ENCODE measurements at places on chromosomes 3 and 15. TPM values are rescaled to one million over a fixed set of nuclear protein-coding genes. Genes with fewer than 3 reads are reported as not detected.

- no peaks in the 10 kb centered on the region for H3K36me3 ChIP-seq
- DNase-seq = no peak
- H3K4me1 ChIP-seq = no peaks in the 10 kb centered on the region
- no peak overlapping the region for H3K4me3 ChIP-seq
These were observed 702.8 kb downstream of the SI start for GRCh38 chr3:164375538-164375937.

- no peak overlapping the region for H3K27ac ChIP-seq
- no peaks in the 10 kb centered on the region for H3K27me3 ChIP-seq
- H3K36me3 ChIP-seq = no peaks in the 10 kb centered on the region
- H3K4me1 ChIP-seq = no peaks in the 10 kb centered on the region
- no peak overlapping the region for H3K4me3 ChIP-seq
These were observed 246.9 kb downstream of the PYDC2 start for GRCh38 chr3:191707817-191708216.

C3orf22 gene
- total RNA-seq = not detected

BNC1 gene
- 1.1 TPM for total RNA-seq

ADAMTS17 gene
- total RNA-seq = 6.8 TPM

PARP14 gene
- total RNA-seq = 0.05 TPM

ELP6 gene
- total RNA-seq = 40.0 TPM

GRCh38 chr3:9781551-9781950 lies 10.7 kb downstream of the TADA3 start:
- peaks cover 1% of the 10 kb centered on the region for H3K27me3 ChIP-seq
- H3K4me3 ChIP-seq = no peak overlapping the region
- H3K4me1 ChIP-seq = peaks cover 6% of the 10 kb centered on the region
- no peak overlapping the region for H3K27ac ChIP-seq
- no peak for DNase-seq

DNA sequence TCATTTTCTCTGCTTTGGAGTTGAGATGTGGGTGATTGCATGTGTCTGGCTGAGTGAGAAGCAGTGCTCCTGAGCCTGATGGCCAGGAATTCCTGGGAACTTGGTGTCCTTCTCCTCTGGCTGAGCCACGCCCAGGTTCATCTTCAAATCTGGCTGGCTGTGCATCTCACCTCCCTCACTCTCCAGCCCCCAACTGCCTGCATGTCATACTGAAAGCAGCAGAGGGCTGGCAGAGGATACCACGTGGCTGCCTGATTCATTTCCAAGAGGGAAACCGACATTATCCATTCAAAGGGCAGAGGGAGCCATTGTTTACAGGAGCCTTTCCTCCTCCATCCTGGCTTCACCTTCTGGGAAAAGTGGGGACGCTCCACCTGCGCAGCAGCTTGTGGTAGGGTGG lies 57.4 kb downstream of the ABHD5 start:
- no peak overlapping the region for H3K27ac ChIP-seq
- H3K27me3 ChIP-seq = no peaks in the 10 kb centered on the region
- H3K36me3 ChIP-seq = peaks cover 9% of the 10 kb centered on the region
- no peak for DNase-seq
- H3K4me1 ChIP-seq = no peaks in the 10 kb centered on the region

GRCh38 chr3:153257673-153258351 lies 95.8 kb downstream of the RAP2B start:
- no peak overlapping the region for H3K27ac ChIP-seq
- no peak overlapping the region for H3K4me3 ChIP-seq
- H3K4me1 ChIP-seq = no peaks in the 10 kb centered on the region
- H3K27me3 ChIP-seq = no peaks in the 10 kb centered on the region

GOLGA6A gene
- total RNA-seq = 0.83 TPM

DNA sequence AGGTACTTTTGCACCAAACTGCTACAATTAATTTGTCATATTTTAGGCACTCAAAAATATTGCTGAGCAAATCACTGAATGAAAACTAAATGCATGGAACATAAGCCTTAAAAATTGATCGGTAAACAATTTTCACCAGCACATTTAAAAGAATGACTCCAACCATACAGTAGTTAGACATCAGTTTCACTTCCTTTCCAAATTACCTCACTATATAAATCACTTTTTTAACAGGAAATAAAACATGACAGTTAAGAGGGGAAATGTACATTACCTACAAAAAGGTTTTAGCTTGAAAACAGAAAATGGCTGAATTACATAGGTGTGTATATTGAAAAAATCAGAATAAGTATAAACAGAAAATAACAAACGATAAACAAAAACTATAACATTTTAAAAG lies 108.4 kb downstream of the SERPINI1 start:
- no peaks in the 10 kb centered on the region for H3K36me3 ChIP-seq
- no peak overlapping the region for H3K4me3 ChIP-seq
- no peak overlapping the region for H3K27ac ChIP-seq
- H3K27me3 ChIP-seq = no peaks in the 10 kb centered on the region
- DNase-seq = no peak
- no peaks in the 10 kb centered on the region for H3K4me1 ChIP-seq

RAD51 gene
- total RNA-seq = 5.0 TPM

SPINK8 gene
- total RNA-seq = not detected

SIDT1 gene
- total RNA-seq = not detected

DNA sequence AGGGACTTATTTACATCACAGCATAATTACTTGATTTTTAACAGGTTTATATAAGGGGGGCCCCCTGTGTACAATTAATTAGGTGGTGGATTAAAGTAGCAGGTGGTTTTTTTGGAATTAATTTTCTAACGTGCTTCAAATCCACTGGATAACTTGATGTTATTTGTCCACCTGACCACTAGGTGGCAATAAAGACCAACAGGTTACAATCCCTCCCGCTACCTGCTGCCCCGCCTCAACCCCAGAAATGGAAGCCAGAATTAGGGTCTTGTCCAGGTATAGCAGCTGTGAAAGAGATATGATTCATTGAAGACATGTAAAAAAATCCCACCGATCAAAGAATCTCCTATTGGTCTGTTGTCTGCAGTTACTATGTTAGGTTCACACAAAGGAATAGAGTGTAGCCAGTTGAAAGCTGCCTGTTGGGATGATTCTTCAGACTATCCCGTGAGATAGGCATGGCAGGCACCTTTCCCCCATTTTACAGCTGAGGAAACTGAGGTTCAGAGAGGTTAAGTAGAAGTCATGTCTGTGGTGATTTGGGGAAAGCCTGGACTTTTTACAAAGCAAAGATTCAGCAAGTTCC lies 44.0 kb downstream of the MFSD1 start:
- peaks cover 7% of the 10 kb centered on the region for H3K4me1 ChIP-seq
- H3K27me3 ChIP-seq = peaks cover 5% of the 10 kb centered on the region
- H3K27ac ChIP-seq = no peak overlapping the region
- H3K4me3 ChIP-seq = no peak overlapping the region

DNA sequence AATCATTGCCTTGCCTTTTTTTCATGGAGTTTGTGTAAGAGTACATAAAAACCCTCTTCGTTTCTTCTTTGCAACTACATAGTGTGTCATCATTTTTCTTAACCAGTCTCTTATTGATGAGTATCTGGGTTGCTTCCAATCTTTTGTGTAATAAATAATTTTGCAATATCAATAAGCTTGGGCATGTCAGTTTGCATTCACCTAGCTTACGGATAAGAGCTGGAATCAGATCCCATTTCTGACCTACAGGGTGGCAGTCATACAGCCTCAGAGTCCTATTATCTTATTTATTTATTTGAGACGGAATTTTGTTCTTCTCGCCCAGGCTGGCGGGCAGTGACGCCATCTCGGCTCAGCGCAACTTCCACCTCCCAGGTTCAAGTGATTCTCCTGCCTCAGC lies 18.3 kb downstream of the ANP32A start:
- H3K4me3 ChIP-seq = no peak overlapping the region
- no peak for DNase-seq
- H3K4me1 ChIP-seq = peaks cover 23% of the 10 kb centered on the region
- no peaks in the 10 kb centered on the region for H3K36me3 ChIP-seq
- H3K27me3 ChIP-seq = peaks cover 6% of the 10 kb centered on the region
- no peak overlapping the region for H3K27ac ChIP-seq

DNA sequence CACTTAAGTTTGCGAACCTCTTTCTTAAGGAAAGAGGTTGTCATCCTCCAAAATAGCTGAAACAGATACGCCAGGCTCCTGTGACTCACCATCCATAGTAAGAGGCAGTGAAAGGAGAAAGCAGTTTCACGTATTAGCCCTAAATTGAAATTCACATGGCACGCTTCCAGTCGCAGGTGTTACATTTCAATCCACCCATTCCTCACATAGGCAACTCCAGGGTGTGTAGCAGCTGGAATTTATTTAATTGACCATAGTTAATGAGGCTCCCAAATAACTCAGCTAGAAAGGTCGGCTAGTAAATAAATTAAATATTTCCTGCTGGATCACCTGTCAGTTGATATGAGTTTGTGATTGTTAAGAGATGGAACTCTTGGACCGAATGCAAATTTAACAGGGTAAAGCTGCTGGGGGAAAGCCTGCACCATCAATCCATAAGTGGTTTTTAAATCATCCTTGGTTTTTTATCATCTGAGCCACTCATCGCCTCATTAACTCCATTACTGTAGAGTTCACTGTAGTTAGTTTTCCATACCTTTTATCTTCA lies 19.6 kb downstream of the NSUN3 start:
- H3K27me3 ChIP-seq = peaks cover 4% of the 10 kb centered on the region
- no peak overlapping the region for H3K4me3 ChIP-seq
- peaks cover 8% of the 10 kb centered on the region for H3K36me3 ChIP-seq
- DNase-seq = no peak

DNA sequence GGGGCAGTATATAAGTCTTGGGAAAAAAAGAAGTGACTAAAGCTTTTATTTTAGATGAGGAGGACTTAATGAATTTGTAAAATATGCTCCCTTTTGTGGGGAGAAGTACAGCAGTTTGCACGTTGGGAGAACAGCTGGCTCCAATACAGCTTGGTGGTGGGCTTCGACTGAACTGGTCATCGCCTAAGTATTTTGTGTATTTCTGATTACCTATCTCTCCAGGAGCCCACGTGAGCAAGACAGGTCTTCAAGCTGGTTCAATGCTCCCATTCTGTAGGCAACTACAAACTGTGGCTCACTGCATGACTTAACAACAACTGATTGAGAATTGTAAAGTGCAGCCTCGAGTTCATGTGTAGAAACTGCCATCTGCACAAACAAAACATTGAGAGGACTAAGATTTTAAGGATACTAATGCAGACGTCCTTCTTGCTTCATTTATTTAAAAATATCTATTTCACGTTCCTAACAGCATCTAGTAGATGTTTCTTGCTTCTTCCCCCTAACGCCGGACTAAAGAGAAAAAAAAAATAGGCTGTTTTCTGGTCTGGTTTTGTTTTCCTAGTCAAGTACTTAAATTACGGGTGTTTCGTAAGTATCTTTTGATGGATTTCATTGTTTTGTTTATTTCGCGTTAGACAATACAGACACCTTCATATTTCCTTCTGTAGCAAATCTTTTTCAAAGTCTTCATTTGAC lies 1.4 kb upstream of the GREM1 start:
- H3K27me3 ChIP-seq = peaks cover 23% of the 10 kb centered on the region
- no peak overlapping the region for H3K27ac ChIP-seq
- H3K36me3 ChIP-seq = no peaks in the 10 kb centered on the region

ONECUT1 gene
- total RNA-seq = 48.9 TPM

PRKCD gene
- total RNA-seq = 5.4 TPM

RBP2 gene
- not detected for total RNA-seq

ZCWPW2 gene
- 0.49 TPM for total RNA-seq

GRCh38 chr3:31793821-31794220 lies 187.2 kb downstream of the OSBPL10 start:
- DNase-seq = no peak
- no peaks in the 10 kb centered on the region for H3K27me3 ChIP-seq
- H3K36me3 ChIP-seq = no peaks in the 10 kb centered on the region
- no peak overlapping the region for H3K4me3 ChIP-seq
- no peak overlapping the region for H3K27ac ChIP-seq

SLC6A11 gene
- not detected for total RNA-seq

GRCh38 chr3:10157031-10157430 lies 7.7 kb upstream of the IRAK2 start:
- no peaks in the 10 kb centered on the region for H3K27me3 ChIP-seq
- DNase-seq = no peak
- no peaks in the 10 kb centered on the region for H3K36me3 ChIP-seq

DNA sequence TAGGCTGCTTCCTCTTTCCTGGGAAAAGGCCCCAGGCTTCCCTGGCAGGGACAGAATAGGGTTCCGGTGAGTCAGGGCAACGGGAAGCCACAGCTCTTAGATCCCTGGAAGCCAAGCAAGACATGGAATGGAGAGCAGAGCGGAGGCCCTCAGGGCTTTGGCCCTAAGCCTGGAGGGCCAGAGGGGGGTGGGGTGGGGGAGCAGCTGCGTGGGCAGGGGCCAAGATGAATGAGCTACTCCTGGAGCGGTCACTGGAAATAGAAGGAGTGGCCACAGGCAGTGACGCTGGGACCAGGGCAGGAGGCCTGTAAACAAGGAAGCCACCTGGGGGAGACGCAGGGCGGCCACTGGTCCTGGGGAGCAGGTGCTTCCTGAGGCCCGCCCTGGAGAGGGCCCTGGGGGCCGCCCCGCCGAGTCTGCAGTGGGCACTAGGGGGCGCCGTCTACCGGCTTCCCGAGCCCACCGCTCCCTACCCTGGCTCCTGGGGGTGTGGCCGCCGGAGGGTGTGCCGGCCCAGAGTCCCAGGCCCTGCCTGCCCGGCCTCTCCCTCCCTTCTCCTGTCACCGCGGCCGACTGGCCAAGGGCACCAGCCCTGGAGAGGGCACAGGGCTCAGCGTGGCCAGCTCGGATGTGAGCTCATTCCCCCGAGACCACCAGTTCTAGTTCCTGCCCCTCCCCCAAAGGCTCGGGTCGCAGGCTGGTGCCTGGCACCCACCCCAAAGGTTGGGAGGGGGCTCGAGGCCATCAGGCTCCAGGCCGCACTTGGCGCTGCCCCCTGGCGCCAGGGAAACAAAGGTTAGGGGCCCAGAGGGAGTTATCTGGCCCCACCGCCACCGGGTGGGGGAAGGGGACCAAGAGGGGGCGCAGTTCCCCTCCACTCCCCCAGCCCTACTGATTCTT lies 12.1 kb downstream of the VPS18 start:
- H3K27me3 ChIP-seq = peaks cover 5% of the 10 kb centered on the region
- peak; percentile 95 for DNase-seq
- no peaks in the 10 kb centered on the region for H3K36me3 ChIP-seq
- H3K4me1 ChIP-seq = peaks cover 38% of the 10 kb centered on the region

GRCh38 chr3:147886879-147887278 lies 477.7 kb downstream of the ZIC1 start:
- peaks cover 15% of the 10 kb centered on the region for H3K36me3 ChIP-seq
- H3K4me3 ChIP-seq = no peak overlapping the region
- H3K27ac ChIP-seq = no peak overlapping the region
- peaks cover 2% of the 10 kb centered on the region for H3K27me3 ChIP-seq
- H3K4me1 ChIP-seq = no peaks in the 10 kb centered on the region
- DNase-seq = no peak

DNA sequence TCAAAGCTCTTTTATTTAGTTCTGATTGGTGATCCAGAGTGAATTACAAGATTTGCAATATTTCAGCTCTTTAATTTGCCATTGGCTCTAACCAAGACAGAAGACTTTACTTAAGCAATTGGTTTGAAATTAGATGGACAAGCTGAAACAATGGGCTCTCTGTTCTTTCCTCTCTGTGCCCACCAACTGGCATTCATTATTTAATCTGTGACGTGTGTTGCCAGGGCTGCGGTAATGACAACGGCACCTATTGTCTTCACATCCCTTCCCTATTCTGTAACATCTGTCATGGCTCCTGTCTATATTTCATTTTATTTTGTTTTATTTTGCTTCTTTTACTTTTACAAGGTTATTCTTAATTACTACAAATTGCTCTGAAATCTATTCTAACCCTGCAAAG lies 33.9 kb downstream of the PLD1 start:
- H3K27me3 ChIP-seq = peaks cover 2% of the 10 kb centered on the region
- no peak overlapping the region for H3K27ac ChIP-seq
- no peak for DNase-seq
- H3K4me3 ChIP-seq = no peak overlapping the region

- no peak overlapping the region for H3K27ac ChIP-seq
- no peak for DNase-seq
- no peaks in the 10 kb centered on the region for H3K4me1 ChIP-seq
- H3K4me3 ChIP-seq = no peak overlapping the region
- H3K27me3 ChIP-seq = peaks cover 5% of the 10 kb centered on the region
- H3K36me3 ChIP-seq = peaks cover 50% of the 10 kb centered on the region
These were observed 26.0 kb downstream of the ZNF445 start for GRCh38 chr3:44451441-44451840.

Data from glutamatergic neuron (in vitro differentiated cells).